ENCODE measurements at places on chromosomes 7 and 10.

DNA sequence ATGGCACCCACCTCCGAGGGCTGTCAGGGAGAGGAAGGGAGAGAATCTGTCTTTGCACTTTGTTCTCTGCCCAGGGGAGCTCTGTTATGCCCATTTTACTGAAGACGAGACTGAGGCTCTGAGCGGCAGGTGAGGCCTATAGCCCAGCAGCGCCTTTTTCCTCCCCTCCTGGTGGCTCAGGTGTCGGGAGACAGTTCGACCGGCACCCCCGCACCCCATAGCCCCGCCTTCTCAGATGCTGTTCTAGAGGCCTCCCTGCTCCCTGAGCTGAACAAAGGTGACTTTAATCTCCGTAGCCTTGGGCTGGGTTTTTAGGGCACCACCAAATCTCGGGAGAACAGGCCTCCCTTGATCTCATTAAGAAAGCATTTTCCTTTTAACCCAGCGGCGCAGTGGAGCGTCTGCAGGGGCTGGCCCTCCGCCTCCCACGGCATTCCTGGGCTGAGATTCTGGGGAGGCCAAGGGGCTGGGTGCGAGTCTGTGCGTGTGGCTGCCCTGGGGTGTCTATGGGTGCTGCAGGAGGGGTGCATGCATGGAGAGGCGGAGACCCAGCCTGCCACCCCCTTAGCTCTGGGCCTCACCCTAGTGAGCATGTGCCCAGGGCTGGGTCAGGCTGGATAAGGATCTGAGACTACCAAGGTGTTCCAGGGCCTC, 3.3 kb downstream of the LFNG start:
- peak; percentile 52 for DNase-seq

DNA sequence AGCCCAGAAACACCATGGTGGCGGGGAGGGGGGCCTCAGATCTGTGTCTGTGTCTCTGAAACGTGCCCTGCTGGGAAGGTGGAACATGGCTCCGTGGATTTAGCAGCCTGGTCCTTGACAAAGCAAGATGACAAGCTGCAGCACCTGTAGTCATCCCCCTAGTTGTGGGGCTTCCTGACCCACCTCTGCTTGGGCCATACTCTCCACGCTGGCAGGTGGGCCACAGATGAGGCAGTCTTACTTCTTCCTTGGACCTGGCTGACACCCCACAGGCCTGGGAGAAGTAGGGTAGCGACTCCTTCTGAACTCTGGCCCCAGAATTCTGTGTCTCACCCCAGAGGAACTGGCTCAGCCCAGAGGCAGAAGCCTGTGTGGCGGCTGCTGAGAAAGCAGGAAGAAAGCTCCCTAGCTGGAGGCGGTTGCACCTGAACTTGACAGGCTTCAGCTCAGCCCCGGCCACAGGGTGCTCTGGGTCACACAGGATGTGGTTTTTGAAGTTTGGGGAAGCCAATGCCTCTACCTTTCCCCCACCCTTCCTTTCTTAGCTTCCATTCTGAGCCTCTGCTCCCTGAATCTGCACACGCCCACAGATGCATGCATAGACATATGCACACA, 113.9 kb downstream of the ABLIM1 start:
- DNase-seq = no peak

GRCh38 chr10:49300140-49300974, 1.4 kb downstream of the C10orf71 start:
- DNase-seq = no peak

GRCh38 chr7:108455551-108455997, 662 bp downstream of the NRCAM start:
- DNase-seq = peak; percentile 59

DNA sequence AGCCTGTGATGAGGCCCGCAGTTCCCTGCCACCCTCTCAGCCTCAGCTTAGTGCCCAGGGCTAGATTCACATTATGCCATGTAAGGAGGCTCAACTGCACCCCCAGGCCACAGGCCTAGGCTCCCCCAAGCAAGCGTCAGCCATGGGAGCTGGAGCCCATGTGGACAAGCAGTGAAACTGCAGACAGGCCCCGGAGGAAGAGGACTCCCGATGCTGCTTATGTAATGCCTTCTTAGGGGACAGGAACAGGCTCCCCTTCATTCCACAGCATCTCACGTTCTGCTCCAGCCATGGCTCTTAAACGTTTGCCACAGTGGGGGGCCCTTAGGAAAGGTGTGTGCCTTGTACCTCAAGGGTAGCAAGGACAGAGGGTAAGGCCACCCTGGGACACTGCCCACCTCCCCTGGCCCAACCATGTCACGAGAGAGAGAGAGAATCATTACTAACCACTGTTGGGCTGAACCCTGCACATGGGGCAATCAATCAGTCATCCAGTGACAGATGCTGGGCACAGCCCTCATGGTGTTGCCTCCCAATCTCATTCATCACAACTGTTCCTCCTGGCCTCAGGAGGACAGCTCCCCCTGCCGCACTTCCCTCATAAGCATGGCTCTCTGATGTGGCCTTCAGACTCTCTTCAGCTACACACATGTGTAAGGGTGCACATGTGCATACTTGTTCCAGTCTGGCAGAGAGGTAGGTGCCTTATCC, 263.0 kb downstream of the GRID1 start:
- no peak for DNase-seq

- DNase-seq = peak; percentile 89
These were observed 109.3 kb downstream of the GRK5 start for GRCh38 chr10:119316729-119317097.

GRCh38 chr7:108515013-108515412, 10.9 kb downstream of the PNPLA8 start:
- DNase-seq = no peak
